ENCODE measurements at places on chromosomes 11 and 22.

DNA sequence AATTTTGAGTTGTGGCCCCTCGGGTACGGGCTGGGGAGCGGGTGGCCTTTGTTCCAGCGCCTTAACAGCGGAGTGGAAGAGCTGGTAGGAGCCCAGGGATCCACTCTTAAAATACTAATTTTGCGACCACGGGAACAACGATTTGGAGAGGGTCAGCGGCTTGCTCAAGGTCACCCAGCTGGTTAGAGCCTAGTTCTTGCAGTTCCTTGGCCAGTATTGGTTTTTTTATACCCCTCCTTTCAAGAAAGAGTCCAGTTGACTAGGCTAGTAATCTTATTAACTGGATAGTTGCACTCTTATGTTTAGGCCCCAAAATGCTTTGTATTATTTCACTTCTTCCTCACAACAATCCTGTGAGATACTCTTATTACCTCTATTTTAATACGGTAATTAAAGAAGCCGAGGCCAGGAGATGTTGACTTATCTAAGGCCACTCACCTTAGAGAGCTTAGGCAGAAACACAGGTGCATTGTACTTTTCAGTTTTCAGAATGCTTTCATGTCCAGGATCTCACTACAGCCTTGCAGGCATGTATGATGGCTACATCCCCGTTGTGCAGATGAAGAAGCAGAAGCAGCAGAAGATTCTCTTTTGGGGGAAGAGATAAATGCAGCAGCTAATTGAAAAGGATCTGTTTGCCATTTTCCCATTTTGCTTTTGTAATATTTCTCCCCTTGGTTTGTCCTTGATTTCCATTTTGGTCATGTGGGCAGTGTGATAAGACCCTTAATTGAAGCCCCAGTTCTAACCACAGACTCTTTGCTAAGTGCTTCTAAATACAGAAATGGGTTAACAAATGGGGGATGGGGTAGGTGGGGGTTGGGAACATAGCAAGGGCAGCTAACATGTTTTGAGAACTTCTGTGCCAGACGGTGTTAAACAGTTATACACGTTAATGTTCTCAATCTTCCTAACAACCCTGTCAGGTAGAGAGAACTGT lies 1.4 kb downstream of the SREBF2 start:
- H3K4me3 ChIP-seq: peak overlapping the region; percentile 82
- peaks cover 32% of the 10 kb centered on the region for H3K4me1 ChIP-seq
- peaks cover 32% of the 10 kb centered on the region for H3K36me3 ChIP-seq
- no peak for DNase-seq

GRCh38 chr11:83124636-83125424 lies 32.1 kb upstream of the PCF11 start:
- no peaks in the 10 kb centered on the region for H3K27me3 ChIP-seq
- H3K27ac ChIP-seq: no peak overlapping the region
- no peak for DNase-seq
- H3K36me3 ChIP-seq: no peaks in the 10 kb centered on the region
- no peak overlapping the region for H3K4me3 ChIP-seq
- no peaks in the 10 kb centered on the region for H3K4me1 ChIP-seq

DNA sequence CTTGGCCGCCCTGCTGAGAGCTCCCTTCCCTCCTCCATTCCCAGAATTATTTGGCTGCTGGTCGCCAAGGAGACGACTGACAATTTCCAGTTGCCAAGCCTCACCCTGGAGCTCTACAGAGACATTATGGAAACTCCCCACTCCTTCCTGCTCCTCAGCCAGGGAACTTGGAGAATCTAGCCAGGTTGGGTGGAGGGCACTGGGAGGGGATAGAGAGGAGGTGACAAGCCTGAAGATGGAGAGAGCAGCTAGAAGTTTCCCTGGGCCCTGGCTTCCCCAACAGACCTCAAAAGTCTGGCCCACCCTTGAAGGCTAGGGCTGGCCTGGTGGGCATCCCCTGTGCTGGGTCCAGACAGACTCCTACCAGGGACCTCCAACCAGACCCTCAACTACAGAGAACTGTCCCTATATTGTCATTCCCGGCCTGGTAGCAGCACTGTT lies 6.7 kb upstream of the VSIG10L2 start:
- peaks cover 9% of the 10 kb centered on the region for H3K4me1 ChIP-seq
- no peak overlapping the region for H3K4me3 ChIP-seq
- no peak overlapping the region for H3K27ac ChIP-seq
- DNase-seq: no peak

GRCh38 chr22:44685384-44686056 lies 16.5 kb upstream of the PRR5 start:
- peak; percentile 85 for DNase-seq
- no peaks in the 10 kb centered on the region for H3K36me3 ChIP-seq
- no peaks in the 10 kb centered on the region for H3K27me3 ChIP-seq
- peaks cover 20% of the 10 kb centered on the region for H3K4me1 ChIP-seq

DNA sequence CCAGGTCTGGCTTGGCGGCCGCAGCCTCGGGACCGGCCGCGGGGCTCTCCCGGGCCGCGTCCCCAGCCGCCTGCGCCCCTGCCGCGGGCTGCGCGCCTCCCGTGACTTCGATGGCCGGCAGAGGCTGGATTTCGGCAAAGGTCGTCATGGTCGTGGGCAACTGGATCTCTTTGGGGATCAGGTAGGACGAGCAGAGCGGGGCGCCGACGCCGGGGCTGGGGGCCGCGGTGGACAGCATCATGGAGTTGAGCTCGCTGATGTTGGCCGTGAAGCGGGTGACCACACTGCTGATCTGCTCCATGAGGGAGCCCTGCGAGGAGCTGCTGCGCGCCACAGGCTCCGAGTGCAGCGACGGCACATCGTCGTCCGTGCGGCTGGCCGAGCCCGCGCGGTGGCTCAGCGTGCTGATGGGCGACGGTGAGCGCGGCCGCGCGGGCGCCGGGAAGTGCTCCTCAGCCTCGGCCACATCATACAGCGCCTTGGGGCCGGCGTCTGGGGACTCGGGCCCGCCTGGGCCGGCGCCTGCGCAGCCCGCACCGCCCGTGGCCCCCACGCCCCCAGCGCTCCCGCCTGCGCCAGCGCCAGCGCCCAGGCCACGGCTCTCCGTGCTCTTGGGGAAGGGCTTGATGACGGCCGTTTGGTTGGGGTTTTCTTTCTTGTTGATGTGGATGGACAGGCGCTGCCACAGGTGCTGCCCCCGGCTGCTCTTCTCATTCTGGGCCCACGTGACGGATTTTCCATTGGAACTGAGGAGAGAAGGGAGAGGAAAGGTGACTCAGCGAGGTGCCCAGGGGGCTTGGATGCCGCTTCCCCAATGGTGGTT lies 171.4 kb upstream of the CTSC start:
- H3K4me3 ChIP-seq: no peak overlapping the region
- no peak overlapping the region for H3K27ac ChIP-seq
- no peaks in the 10 kb centered on the region for H3K27me3 ChIP-seq
- no peaks in the 10 kb centered on the region for H3K4me1 ChIP-seq

- no peak overlapping the region for H3K27ac ChIP-seq
- DNase-seq: no peak
- no peak overlapping the region for H3K4me3 ChIP-seq
- H3K4me1 ChIP-seq: no peaks in the 10 kb centered on the region
Measured at GRCh38 chr22:11627798-11628650, 3900.0 kb upstream of the OR11H1 start.

DNA sequence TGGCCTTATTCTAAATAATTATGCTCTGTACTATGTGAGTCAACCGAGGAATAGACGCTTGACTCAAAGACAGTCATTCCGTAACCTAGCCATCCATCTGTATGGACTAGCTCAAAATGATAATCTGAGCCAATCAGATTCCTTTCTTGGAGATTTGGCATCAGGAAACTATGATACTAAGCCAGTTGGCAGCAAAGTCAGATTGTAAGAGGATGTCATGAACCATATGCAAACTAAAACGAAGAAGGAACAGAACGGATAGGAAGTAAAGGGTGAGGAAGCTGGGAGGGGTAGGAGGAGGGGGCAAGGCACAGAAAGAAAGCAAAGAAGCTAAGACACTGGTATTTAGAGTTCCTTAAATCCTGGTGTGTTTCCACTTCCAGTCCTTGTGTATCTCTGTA lies 10.7 kb upstream of the SESN3 start:
- no peak overlapping the region for H3K27ac ChIP-seq
- H3K27me3 ChIP-seq: no peaks in the 10 kb centered on the region
- DNase-seq: no peak
- peaks cover 10% of the 10 kb centered on the region for H3K4me1 ChIP-seq
- H3K36me3 ChIP-seq: no peaks in the 10 kb centered on the region
- H3K4me3 ChIP-seq: no peak overlapping the region

DNA sequence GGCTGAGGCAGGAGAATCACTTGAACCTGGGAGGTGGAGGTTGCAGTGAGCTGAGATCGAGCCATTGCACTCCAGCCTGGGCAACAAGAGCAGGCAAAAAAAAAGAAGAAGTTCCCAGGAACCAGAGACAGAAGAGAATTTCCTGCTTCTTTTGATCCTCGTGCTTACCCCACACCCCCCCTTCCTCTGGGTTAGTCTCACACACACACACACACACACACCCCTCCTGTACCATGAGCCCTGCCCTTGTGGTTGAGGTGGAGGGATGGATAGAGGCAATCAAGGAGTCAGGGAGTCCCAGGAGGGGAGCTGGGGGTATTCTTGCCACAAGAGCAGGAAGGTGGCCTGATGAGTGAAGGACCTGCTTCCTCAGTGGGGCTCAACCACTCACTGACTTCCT lies 4.1 kb upstream of the UBE2L6 start:
- no peak overlapping the region for H3K4me3 ChIP-seq
- no peak overlapping the region for H3K27ac ChIP-seq
- no peaks in the 10 kb centered on the region for H3K27me3 ChIP-seq
- DNase-seq: no peak
- H3K36me3 ChIP-seq: peaks cover 6% of the 10 kb centered on the region
- peaks cover 18% of the 10 kb centered on the region for H3K4me1 ChIP-seq

DNA sequence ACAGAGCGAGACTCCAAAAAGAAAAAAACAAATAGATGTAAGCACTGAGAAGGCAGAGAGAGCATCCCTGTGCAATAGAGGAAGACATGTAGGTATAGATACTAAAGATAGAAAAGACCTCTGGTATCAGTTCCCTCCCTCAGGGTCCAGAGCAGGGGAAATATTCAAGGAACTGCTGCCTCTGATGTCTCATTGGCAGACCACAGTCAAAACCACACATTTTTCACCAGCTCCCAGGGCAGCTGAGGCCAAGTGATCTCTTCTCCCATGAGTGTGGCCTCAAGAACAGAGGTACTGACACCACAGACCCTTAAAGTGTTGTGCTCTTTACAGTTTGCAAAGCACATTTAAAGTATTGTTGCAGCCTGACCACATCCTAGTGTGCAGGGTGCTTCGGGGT lies 288.5 kb downstream of the NTM start:
- no peaks in the 10 kb centered on the region for H3K4me1 ChIP-seq
- H3K4me3 ChIP-seq: no peak overlapping the region
- H3K27me3 ChIP-seq: no peaks in the 10 kb centered on the region
- H3K27ac ChIP-seq: no peak overlapping the region
- DNase-seq: no peak
- H3K36me3 ChIP-seq: no peaks in the 10 kb centered on the region

- no peaks in the 10 kb centered on the region for H3K4me1 ChIP-seq
- no peak overlapping the region for H3K4me3 ChIP-seq
- peak; percentile 35 for DNase-seq
- no peak overlapping the region for H3K27ac ChIP-seq
- H3K27me3 ChIP-seq: peaks cover 23% of the 10 kb centered on the region
Measured at GRCh38 chr11:107468596-107468995, 11.0 kb upstream of the CWF19L2 start.

GRCh38 chr11:65311170-65311678 lies 3.4 kb upstream of the CDC42EP2 start:
- H3K27me3 ChIP-seq: no peaks in the 10 kb centered on the region
- H3K27ac ChIP-seq: peak overlapping the region; percentile 76
- peak; percentile 100 for DNase-seq
- H3K4me3 ChIP-seq: peak overlapping the region; percentile 58
- peaks cover 41% of the 10 kb centered on the region for H3K4me1 ChIP-seq
- no peaks in the 10 kb centered on the region for H3K36me3 ChIP-seq

DNA sequence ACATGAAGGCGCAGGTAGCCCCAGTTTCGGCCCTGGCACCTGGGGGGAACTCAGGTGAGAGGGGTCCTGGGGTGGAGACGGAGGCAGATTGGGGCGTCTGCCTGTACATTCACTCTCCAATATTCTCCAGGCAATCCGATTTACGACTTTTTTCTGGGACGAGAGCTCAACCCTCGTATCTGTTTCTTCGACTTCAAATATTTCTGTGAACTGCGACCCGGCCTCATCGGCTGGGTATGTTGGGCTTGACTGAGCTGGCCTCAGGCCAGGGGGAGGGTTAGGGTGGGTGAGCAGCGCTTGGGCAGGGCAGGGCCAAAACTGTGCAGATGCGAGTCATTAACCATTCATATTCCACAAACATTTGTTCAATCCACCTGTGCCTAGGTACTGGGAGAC lies 1.7 kb downstream of the TM7SF2 start:
- no peaks in the 10 kb centered on the region for H3K27me3 ChIP-seq
- H3K36me3 ChIP-seq: peaks cover 38% of the 10 kb centered on the region
- H3K4me1 ChIP-seq: peaks cover 17% of the 10 kb centered on the region
- H3K27ac ChIP-seq: no peak overlapping the region
- no peak for DNase-seq

DNA sequence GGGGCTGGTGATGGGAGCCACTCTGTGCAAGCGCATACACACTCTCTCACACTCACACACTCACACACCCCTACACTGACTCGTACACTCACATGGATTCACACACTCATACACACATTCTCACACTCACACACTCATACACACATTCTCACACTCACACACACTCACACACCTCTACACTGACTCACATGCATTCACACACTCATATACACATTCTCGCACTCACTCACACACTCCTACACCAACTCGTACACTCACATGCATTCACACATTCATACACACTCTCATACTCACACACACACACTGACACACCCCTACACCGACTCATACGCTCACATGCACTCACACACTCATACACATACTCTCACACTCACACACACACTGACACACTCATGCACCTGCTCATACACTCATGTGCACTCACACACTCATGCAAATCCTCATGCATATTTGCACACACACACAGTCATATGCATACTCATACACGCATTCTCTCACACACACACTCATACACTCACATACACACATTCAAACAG lies 5.1 kb downstream of the KRTAP5-11 start:
- no peaks in the 10 kb centered on the region for H3K4me1 ChIP-seq
- no peaks in the 10 kb centered on the region for H3K27me3 ChIP-seq
- no peaks in the 10 kb centered on the region for H3K36me3 ChIP-seq
- DNase-seq: no peak
- no peak overlapping the region for H3K27ac ChIP-seq

Measured in MCF 10A (cell line).